ENCODE measurements at places on chromosomes 6 and 20.

DNA sequence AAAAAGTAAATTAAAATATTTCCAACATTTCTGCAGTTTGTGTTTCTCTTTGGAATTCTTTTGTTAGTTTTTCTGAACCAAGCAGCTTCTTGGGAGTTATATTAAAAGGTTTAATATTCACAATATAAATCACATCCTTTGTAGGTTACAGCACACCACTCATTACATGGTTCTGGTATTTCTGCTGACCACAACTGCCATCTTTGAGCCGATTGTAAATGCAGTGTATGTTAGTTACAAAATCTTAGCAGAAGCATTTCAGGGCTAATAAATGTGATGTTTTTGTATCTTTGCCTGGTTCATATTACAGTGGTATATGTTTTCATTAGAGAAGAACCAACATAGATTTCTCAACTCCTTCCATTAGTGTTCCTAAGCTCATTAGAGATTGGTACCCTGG is 19.1 kb upstream of the TSHZ2 start:
- no peak for DNase-seq

DNA sequence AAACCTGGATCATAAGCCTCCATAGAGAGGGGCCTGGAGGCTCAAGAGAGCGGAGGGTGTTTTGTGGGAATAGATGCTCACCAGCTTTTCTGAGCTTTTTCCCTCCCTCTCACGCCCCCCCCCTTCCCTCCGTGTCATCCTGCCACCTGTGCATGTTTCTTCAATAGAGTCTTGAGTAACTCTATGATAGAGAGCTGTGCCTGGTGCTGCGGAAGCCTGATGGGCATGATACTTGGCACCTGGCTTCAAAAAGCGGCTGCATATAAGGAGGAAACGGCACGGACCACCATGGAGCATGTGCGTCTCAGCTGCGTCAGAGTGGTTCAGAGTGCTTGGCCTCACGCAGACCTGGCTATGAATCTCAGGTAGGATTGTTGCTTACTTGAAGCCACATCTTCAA is 198.9 kb downstream of the CDH4 start:
- no peak for DNase-seq

DNA sequence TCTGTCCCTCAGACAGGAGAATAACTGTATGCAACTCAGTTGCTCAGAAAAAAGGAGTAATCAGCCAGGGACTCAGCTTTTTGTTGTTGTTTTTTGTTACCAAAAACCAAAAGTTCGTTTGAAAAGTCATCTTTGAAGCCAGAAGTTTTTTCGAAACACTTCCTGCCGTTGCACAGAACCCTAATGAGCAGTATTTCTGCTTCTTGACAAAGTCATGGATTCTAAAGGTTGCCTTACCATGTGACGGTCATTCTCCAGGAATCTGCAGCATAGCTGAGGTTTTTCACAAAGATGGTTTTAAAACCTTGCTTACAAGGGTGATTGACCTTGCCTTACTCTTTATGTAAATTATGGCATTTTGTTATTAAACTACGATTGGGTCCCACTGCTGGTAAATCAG is 1.9 kb downstream of the RAB32 start:
- DNase-seq: no peak

- DNase-seq: no peak
Measured at GRCh38 chr6:7058250-7058923, 49.4 kb upstream of the RREB1 start.

DNA sequence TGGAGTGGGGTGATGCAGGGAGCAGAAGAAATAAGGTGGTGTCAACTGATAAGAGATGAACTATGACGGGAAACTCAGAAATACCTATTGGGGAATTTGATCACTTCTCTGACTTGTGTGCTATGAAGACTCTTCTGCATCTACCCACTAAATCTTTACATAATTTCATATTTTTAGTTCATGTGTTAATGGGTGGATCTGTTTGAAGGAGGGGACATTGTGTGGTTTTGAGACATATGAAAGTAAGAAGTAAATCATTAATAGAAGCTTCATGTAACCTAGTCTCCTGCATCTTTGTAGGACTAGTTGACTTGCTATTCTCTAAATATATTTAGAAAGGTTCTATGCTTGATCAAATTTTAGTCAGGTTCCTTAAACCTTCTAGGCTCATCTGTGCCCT is 86.6 kb upstream of the MEI4 start:
- DNase-seq: no peak

DNA sequence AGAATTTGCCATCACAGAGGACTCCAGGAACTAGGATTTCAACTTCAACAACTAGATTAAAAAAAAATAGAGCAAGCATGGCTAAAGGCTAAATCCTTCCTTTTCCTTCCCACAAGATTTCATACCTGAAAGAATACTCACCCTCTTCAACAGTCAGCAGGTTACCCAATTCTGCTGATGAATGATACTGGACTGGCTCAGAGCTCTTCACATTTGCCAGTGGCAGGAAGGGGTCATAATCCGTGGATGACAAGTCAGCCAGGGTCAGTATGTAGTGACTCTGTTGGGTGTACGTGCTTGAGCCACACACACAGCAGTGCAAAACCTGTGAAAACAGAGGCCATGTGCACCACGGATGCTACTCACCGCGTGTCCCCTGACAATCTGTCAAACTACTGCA is 152.9 kb downstream of the INSM1 start:
- DNase-seq: no peak

- no peak for DNase-seq
Measured at GRCh38 chr6:6246544-6246943, 73.9 kb downstream of the F13A1 start.

GRCh38 chr6:1463751-1464426 is 74.5 kb downstream of the FOXF2 start:
- DNase-seq: no peak

DNA sequence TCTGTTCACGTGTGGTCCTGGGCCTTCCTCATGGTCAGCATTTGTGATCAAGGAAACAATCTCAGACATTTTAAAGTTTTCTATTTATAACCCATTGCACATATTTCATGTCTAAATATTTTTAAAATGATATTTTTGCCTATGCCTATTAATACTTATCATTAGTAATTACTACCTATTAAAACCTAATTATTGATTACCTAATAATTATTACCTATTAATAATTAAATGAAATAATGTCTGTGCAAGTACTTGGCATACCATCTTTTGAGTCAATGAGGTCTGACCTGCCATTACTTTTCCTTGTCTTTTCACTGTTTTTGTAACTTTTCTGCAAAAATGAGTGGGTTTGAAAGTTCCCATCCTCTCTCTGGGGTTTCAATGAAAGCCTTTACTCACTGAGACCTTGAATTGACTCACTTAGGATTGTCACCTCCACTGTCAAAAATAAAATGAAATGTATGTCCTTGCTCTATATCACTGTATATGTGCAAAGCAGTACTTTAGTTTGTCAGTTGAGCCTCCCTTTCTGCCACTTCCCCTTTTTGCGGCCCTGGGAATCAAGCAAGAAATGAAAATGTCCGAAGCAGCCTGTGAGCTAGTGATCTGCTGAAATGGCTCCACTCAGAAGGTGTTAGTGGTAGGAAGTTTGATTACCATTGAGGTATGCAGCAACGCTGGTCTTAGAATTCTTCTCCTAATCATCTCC is 87.8 kb downstream of the L3MBTL3 start:
- DNase-seq: no peak

DNA sequence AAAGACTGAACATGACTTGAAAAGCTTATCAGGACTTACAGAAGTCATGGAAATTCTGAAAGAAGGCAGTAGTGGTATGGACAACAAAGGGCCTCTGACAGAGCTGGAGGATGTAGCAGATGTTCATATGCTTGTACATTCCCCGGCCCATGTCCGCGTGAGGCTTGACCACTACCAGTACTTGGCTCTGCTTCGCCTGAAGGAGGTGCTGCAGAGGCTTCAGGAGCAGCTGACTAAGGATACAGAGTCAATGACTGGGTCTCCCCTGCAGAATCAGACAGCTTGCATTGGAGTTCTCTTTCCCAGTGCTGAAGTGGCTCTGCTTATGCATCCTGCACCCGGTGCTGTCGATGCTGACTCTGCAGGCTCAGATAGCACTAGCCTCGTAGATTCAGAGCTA is 29.2 kb downstream of the TAF11 start:
- no peak for DNase-seq

GRCh38 chr6:74551896-74552295 is 654.0 kb downstream of the COL12A1 start:
- DNase-seq: no peak

DNA sequence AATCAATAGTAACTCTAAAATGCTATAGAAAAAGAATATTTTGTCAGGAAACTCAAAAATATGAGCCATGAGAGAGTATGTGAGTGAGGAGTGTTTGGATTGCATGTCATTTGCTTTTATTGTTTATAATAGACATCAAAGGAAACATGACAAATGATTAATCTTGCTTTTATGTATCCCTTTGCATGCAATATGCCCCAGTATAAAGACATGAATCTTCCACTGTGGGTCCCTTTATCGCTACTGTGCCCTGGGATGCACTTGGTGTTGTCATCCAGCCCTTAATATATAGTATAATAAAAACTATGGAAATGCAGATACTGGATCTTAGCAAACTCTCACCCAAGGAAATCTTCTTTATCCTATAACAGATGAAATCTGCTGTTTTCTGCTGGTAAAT is 77.3 kb downstream of the LAMA4 start:
- no peak for DNase-seq

DNA sequence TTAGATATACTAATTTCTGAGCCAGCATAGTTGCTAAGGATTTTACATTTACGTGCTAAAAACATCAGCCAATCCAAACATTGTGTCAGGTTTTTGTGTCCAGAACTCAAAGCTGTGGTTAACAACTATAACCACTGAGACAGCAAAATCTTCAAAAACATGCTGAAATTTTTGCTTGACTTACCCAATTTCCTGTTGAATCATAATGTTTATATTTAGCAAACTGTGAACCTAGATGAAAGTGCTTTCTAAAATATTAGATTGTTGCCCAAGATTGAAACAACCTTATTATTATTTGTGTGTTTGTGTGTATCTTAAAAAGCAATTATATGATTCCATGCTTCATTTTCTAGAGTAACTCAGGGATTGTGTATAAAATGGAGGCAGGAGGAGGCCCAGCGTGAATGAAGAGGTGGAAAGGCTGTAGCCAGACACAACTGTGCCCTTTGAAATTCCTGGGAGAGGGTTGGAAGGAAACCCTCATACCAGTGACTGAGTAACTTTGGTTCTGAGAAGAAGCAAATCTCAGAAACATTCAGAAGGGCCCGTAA is 48.0 kb downstream of the ARMC2 start:
- no peak for DNase-seq

Measured in NCI-H2171 (cell line).